ENCODE measurements at places on chromosomes 2 and 18.

- no peak for DNase-seq
Measured at GRCh38 chr2:103656558-103656957, 894.7 kb downstream of the TMEM182 start.

DNA sequence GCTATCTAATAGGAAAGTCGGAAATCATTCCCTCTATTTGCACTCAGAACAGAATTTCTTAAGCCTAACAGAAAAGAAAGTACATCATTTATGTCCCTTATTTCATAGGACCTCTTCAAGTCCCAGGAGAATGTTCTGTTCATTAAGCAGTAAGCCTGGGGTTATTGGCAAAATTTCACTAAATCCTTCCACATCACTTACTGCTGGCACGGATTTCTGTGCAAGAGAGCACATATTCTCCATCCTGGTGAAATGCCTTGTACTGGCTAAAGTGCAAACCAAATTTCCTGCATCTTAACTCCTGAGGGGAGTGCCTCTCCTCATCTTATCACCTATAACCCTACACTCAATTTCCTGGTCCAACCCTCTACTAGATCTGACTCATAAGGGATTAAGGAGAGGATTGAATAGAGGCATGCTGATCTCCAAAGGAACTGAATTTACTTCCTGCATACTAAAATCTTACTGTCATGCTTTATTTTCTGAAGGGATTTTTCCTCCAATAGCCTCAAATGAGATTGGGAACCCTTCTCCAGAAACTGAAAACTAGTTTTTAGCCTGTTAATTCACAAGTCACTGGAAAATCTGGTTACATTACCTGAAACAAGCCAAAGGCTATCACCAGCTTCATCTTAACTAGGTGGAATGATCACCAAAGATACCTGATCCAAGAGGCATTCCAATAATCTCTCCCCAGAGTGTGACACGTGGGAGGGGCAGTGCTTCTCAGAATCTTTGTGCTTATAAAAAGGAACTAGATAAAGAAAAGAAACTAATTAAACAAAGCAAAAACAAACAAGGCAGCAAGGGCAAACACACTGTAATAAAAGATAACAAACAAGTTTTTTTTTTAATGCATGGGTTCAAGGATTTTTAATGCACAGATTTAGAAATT, 311.1 kb downstream of the NR4A2 start:
- no peak for DNase-seq

- peak; percentile 32 for DNase-seq
Measured at GRCh38 chr2:196075196-196075595, 6.6 kb upstream of the DNAH7 start.

GRCh38 chr2:174577967-174578589, 19.5 kb downstream of the WIPF1 start:
- peak; percentile 80 for DNase-seq

- no peak for DNase-seq
Measured at GRCh38 chr2:230807729-230808128, 57.0 kb upstream of the ITM2C start.

GRCh38 chr2:227816507-227817294, 3.1 kb downstream of the CCL20 start:
- peak; percentile 22 for DNase-seq

- peak; percentile 48 for DNase-seq
Measured at GRCh38 chr2:158034198-158034866, 67.3 kb upstream of the UPP2 start.

GRCh38 chr2:196334710-196335109, 163.3 kb upstream of the STK17B start:
- DNase-seq: no peak

- DNase-seq: no peak
Measured at GRCh38 chr2:95297639-95298395, 670 bp downstream of the KCNIP3 start.

DNA sequence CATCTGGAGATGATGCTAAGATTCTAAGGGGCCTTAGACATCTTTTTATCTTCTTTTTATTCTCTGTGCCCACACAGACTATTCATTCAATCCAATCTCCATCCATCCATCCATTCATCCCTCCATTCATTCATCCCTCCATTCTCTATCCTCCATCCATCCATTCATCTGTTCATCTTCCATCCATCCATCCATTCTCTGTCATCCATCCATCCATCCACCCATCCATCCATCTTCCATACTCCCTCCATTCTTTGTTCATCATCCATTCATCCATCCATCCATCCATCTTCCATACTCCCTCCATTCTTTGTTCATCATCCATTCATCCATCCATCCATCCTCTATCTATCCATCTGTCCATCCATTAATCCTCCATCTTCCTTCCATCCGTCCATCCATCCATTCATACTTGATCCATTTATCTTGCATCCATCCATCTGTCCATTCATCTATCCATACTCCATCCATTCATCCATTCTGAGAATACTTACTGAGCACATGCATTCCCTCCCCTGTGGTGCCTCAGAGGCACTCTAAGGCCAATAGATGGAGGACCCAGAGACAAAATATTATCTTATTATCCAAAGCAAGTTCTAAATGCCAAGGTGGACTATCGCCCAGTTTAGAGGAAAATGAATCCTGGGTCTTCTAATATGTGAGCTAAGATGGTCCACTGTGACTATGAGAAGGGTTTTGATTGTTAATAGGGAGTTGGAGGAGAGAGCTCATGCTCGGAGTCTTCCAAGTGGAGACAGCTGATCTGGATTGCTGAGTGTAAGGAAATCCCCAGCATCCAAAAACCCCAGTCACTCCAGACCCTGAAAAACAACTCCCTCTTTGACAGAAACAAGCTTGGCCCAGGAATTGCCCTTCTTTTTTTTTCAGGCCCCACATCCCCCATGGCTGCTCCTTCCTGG, 152.6 kb upstream of the MYCN start:
- DNase-seq: no peak

- no peak for DNase-seq
Measured at GRCh38 chr2:67041051-67041450, 356.1 kb upstream of the ETAA1 start.

- no peak for DNase-seq
Measured at GRCh38 chr18:35110059-35110458, 68.8 kb downstream of the MAPRE2 start.

GRCh38 chr2:134218930-134219658, 34.8 kb upstream of the MGAT5 start:
- no peak for DNase-seq

- DNase-seq: no peak
Measured at GRCh38 chr18:38796762-38797161, 1231.2 kb upstream of the CELF4 start.

DNA sequence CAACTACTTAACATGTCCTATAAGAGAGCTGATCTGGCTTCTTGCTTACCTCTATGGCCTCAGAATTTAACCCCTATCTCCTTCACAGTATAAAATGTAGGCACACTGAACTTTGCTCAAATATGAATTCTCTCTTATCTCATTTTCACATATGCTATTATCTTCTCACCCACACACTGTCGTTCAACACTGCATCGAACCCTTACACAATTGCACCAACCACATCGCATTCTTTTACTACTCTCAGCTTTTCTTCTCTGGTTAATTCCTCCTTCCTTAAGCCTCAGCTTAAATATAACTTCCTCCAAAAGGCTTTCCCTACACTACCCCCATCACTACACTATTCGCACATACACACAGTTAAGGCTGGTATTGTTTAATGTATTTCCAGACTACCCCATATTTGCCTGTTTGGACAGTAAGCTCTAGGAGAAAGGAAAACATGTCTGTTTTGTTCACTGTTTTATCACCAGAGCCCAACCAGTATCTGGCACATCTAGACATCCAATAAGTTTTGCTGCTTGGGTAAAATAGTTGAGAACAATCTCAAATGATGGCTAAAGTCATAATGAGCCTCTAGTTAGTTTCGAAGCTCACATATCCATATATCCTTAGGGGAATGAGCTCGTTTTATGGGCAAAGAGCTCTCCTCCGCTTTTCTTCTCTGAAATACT, 47.7 kb downstream of the HIBCH start:
- no peak for DNase-seq

- no peak for DNase-seq
Measured at GRCh38 chr2:225600444-225600843, 200.9 kb downstream of the NYAP2 start.

GRCh38 chr18:74486119-74486849, 9.9 kb upstream of the CNDP2 start:
- no peak for DNase-seq

DNA sequence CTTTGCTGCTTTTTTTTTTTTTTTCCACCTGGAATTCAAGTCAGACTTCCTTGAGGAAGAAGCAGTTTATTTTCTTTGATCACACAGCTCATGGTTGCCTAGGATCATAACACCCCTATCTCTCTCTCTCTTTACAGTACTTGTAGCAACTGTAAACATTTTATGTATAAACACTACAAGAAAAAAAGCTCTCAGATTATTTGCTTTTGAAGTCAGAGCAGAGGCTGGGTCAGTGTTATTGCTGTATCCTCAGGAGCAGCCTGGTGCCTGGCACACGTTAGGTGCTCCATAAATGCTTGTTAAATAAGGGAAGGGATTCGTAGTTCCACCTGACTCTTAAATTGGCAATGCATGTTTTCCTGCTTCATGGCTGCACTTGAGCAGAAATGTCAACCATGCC, 221.2 kb downstream of the TGIF1 start:
- no peak for DNase-seq

DNA sequence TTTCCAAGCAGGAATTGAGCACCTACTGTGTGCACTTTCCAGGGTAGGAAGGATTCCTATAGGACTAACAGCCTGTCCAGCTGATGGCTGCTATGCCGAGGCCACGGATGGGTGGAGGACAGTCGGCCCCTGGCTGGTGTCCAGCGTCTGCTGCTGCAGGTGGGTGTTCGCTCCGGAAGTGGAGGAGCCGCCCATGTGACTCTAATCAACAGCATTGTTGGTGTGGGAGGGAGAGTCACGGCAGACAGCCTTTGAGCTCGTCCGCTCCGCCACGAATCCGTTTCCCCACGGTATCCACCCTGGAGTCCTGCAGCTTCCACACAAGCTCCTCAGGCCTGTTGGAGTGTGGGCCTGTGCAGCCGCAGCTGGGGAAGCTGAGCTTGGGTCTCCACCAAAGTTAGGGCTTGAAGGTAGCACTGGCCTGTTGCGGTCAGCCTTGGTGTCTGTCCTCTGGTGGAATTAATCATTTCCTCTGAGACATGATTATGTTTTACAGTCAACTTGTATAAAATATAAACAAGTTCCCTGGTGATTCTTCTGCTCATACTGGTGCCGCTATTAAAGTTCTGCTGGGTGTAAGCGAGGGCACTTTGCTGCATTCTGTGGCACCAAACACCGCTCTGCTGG, 185.9 kb upstream of the TPO start:
- no peak for DNase-seq

DNA sequence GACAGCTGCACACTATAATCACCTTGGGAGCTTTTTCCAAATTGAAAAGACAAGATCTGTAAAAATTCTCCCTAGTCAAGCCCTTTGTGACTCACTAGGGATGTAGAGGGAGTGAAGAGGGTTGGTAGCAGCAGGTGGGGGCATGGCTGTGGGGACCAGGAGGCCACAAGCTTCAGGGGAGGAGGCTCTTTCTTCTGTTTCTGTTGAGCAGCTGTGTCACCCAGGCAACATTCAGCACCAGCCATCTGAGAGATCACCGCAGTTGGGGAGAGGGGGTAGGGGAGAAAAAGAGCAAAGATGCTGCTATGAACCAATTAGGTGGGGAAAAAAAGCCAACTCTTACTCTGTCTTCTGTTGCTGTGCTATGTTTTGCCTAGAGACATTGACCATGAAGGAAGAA, 352.3 kb upstream of the MEIS1 start:
- DNase-seq: no peak

DNA sequence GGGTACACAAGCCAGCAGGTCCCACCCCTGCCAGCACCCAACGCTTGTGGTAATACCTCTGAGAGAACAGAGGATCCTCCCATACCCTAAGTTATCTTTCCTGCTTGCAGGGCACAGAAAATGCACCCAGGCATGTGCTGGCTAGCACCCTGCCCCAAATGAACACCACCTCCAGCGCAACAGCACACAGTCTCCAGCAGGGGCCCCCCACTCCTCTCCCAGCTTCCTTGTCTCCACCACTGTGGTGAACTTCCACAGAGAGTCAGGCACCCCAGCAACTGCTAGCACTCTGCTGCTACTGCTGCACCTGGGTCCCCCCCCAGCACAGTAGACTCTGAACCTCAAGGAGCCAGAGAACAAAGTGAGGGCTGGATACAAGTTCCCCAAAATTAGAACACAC, 216.8 kb upstream of the CNTNAP5 start:
- no peak for DNase-seq

DNA sequence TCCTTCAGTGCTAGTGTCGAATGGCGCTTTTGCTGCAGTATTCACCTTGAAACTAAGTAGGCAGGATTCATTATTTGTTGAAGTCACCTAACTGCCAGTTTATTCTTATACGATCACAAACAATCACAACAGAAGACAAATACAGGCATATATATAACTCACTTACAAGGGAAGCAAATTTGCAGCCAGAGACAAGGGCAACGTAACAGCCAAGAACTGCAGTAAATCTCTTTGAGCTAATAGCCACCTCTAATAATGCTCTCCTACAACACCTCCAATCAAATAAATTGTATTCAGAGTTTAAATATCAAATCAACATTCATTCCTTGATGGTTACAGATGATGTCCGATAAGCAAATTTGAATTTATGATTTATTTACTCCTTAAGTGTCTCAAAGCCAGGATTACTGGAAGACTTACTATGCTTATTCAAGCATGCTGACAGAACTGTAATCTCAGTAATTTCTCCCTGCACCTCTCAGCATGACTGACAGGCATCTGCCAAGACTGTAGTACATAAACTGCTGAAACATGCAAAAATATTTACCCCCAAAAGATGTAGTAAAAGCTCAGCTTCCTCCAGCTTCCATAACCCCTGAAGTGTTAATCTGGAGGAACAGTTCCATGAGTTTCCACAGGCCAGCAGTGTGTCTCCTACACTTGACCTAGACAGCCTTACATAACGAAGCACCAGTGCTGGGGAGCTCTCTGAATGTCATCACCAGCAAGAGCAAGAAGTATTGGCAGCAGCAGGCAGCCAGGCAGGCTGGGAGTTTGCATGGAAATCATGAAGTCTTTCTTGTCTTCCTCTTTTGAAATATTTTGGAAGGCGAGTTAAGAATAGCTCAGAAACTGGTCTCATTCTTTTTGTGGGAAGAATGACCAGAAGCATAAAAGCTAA, 20.9 kb upstream of the SCN1A start:
- DNase-seq: no peak

Measured in fibroblast of skin of right biceps (primary cell).